ENCODE measurements at places on chromosomes 12 and 14. TPM values are rescaled to one million over a fixed set of nuclear protein-coding genes. Genes with fewer than 3 reads are reported as not detected.

The FOXG1 gene
- total RNA-seq = not detected

The FGF23 gene
- total RNA-seq = 0.24 TPM

The CCDC38 gene
- not detected for total RNA-seq

The GPD1 gene
- total RNA-seq = 6.9 TPM

The SAMD4A gene
- total RNA-seq = 137 TPM

The GPR33 gene
- total RNA-seq = not detected

The NOVA1 gene
- total RNA-seq = 5.2 TPM

The TMPRSS12 gene
- total RNA-seq = not detected

- no peak for DNase-seq
Measured at GRCh38 chr12:47602325-47602724, 103.5 kb downstream of the RPAP3 start.

DNA sequence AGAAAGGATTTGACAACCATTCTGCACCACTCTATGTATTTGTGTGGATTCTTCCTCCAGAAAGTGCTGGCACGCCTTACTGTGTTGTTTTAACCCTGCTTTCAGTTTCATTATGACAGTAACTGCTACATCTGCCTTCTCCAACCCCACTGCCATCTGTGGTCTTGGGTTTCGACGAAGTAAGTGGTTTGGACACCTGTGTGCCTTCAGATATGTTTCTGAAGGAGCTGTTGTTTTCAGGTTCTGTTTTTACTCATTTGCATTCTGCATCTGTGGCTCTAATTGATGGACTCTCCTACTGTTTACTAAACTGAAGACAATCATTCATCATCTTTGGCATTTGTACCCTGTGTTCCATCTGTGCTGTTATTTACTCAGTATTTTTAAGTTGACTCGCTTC is 4.1 kb downstream of the TSHR start:
- DNase-seq = no peak

DNA sequence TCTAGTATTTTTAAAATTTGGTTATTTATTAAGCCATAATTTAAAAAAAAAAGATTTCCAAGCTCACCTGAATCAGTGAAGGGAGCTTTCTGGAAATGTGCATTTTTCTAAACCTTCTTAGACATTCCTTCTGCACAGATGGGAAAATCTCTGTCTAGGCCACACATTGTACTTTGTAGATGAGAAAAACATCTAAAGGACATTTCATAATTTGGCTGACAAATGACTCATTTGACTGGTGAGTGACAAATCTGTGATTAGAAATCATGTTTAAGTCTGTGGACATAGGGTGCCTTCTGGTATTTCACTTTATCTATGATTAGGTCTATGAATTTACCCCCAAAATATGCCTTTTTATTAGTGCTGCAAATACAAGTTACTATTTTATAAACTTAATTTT is 1044.9 kb upstream of the FLRT2 start:
- DNase-seq = no peak

- peak; percentile 47 for DNase-seq
Measured at GRCh38 chr14:51828017-51828797, 32.2 kb upstream of the GNG2 start.

GRCh38 chr14:69547701-69548348 is 26.8 kb downstream of the CCDC177 start:
- DNase-seq = peak; percentile 60

- no peak for DNase-seq
Measured at GRCh38 chr12:99600388-99600787, 47.2 kb upstream of the GARIN6 start.

DNA sequence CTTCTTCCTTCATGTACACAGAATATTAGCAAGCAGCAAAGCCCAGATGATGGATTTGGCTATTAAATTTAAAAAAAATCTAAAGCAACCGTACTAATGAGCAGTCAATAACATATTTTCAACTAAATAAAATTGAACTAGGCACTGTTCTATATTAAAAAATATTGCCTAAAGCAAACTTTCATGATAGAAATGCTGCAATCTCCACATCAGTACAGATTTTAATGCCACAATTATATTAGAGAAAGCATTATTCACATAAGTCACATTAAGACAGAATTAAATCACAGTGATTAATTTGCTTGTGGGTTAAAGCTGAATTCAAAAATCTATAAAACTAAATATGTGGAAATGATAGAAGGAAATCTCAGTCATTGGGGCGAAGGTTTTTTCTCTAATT is 200.7 kb downstream of the KCNH5 start:
- no peak for DNase-seq

DNA sequence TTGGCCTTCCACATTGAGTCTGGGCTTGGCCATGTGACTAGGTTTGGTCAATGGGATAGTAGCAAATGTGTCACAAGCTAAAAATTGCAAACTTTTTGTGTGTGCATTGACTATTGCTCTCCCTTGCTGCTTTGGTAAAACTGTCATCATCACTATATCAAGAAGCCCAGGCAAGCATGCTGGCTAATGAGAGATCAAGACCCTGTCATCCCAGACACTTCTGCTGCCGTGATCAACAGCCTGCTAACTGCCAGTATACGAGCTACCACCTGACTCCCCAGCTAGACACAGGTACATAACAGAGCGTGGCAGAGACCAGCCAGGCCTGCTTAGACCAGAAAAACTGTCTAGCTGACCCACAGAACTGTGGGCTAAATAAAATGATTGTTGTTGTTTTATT is 456.7 kb upstream of the DCN start:
- DNase-seq = no peak

DNA sequence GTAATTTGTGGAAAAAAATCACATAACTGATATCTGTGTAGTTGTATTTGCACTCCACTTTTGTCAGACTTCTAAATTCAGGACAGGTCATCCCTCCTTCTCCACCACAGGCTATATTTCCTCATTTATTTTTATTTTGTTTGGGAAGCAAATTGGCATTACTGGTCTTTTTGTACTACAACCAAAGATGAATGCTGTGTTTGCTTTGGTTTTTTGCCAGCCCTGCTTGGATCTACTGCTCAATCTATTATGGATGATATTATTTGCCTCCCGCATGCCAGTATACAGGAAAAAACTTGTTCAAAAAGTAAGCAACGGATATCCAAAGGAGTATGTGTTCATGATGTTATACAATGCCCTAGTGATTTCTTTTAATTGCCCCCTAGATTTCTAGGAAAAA is 948.8 kb downstream of the TRHDE start:
- no peak for DNase-seq

DNA sequence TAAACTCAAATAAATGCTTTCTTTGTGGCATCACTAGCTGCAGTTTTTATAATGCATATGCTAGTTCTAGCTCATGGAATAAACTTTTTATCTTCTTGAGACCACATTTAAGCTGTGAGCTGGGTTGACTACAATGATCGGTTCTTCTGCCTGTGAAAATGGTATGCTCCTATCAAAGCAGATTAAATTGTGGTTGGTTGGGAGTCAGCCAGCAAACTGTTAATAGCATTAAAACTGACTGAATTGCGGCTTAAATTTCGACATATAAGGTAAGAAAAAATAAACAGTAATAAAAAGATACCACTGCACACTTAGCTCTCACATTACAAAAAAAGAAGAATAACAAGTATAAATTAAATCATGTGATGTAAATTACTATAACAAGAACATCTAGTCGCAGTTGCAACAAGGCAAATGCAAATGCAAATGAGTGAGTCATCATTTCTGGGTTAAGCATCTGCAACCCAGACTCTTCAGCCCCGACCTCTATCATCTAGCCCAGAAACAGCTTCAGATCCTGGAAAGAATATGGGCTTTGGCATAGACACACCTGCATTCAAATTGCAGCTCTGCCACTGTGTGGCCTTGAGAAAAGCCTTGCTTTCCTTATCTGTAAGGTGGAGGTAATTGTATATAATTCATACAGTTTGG is 19.8 kb upstream of the DHRS7 start:
- DNase-seq = no peak

DNA sequence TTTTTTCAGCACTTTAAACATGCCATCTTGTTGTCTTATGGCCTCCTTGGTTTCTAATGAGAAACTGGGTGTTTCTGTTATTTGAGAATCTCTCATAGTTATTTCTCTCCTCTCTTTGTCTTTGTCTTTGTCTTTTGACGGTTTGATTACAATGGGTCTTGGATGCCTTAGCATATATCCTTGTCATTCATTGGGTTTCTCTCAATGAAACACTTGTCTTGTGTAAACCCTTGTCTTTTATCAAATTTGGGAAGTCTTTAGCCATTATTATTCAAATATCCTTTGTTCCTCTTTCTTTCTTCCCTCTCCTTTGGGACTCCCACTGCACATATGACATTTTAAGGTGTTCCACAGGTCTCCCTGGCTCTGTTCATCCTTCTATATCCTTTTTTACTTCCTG is 373.5 kb upstream of the TBX3 start:
- no peak for DNase-seq

GRCh38 chr14:34040766-34041165 is 89.9 kb upstream of the EGLN3 start:
- DNase-seq = no peak
